Right kidney (tissue), 9 donors: ENCODE measurements at places on chromosomes 12 and 14.

- no peak for DNase-seq
Measured at GRCh38 chr14:30193845-30194501, 266.3 kb upstream of the PRKD1 start.

GRCh38 chr14:66495218-66496098 is 9.3 kb downstream of the CCDC196 start:
- DNase-seq = peak; percentile 34

- DNase-seq = no peak
Measured at GRCh38 chr12:49720214-49720613, 13.0 kb upstream of the FMNL3 start.

DNA sequence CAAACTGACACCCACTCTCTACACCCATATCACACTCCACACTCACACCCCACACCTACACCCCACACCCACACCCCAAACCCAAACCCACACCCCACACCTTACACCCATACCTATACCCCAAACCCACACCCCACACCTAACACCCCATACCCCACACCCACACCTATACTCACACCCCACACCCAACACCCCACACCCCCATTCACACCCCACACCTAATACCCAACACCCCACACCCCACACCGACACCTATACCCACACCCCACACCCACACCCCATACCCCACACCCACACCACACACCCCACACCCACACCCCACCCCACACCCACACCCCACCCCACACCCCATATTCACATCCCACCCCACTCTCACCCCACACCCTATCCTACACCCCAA is 38.5 kb downstream of the TMEM120B start:
- DNase-seq = no peak
